ENCODE measurements at places on chromosomes 11 and 22.

DNA sequence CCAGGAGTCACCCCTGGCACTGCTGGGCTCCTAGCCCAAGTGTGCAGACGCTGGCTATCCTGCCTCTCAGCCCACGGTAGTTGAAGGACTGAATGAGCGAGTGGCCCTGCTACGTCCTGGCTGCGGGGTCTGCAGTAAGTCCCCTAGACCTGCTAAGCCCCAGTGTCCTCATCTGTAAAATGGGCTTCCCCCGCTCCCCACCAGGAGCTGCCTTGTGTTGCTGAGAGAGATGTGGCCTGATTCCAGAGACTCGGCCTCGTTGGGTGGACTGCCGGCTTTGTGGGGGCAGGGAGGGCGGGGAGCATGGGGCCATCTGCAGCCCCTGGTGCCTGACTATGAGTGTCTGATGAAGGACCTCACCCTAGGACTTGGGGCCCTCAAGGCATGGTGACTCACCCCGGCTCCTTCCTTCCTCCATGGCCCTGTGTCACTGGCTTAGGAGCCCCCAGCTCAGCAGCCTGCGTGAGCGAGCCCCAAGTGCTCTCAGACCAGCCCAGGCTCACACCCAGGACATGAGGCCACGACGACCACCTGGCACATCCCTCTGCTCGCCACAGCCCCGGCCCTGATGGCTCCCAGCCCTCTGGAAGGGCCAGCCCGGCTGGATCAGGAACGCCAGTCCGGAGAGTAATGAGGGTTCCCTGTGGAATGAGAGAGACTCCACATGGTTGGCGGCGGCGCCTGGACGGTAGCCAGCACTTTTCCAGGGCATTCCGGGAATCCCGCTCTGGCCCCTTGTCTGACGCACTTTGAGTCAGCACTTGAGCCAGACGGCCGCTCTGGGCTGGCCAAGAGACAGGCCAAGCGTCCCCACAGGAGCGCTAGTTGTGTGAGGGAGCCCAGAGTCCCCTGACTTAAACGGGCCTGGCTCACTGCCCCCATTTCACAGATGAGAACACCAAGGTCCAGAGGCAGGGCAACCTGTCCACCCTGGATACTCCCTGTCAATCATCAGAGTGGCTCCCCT, 50.5 kb upstream of the SHISAL1 start:
- no peak for DNase-seq

DNA sequence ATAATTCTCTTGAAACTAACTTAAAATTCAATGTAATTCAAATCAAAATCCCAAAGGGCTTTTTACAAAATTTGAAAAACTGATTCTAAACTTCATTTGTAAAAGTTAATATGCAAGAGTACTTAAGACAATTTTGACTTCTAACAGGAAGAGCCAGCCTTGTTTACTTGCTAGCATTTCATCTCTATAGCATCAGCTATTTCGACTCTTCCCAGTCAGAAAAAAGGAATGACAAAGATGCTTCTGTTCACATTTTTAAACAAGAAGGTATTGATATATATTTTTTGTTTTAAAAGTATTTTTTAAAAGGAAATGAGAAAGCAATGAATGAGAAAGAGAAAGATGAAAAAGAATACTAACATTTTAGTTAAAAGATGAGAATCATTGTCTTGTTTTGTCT, 16.4 kb downstream of the SLN start:
- DNase-seq = no peak

- no peak for DNase-seq
Measured at GRCh38 chr11:61121917-61122316, 19.6 kb downstream of the CD5 start.

DNA sequence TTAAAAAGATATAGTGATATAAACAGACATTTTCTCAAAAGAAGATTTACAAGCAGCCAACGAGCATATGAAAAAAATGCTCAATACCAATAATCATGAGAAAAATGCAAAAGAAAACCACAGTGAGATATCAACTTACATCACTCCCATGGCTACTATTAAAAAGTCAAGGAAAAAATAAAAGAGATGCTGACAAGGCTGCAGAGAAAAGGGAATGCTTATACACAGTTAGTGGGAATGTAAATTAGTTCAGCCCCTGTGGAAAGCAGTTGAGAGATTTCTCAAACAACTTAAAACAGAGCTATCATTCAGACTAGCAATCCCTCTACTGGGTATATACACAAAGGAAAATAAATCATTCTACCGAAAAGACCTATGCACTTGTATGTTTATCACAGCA, 97.1 kb upstream of the CARD18 start:
- no peak for DNase-seq

DNA sequence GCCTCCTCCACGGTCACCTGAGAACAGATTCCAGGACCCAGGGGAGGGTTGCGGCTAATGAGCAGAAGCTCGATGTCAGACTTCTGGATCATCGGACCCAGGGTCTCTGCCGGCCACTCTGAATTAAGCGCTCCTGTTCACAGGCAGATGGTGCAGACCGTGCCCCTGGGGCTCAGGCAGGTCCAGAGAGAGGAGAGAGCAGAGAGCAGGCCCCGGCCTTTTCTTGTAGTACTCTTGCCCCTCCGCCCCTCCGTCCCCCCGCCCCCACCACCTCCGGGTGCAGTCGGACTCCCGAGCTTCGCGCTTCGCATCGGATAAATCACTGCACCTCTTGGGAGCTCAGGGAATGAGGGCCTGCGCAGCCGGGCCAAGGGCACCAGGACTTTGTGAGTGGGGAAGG, 50.3 kb downstream of the RPS6KA4 start:
- no peak for DNase-seq

GRCh38 chr11:128039140-128040021, 548.0 kb downstream of the ETS1 start:
- peak; percentile 5 for DNase-seq

DNA sequence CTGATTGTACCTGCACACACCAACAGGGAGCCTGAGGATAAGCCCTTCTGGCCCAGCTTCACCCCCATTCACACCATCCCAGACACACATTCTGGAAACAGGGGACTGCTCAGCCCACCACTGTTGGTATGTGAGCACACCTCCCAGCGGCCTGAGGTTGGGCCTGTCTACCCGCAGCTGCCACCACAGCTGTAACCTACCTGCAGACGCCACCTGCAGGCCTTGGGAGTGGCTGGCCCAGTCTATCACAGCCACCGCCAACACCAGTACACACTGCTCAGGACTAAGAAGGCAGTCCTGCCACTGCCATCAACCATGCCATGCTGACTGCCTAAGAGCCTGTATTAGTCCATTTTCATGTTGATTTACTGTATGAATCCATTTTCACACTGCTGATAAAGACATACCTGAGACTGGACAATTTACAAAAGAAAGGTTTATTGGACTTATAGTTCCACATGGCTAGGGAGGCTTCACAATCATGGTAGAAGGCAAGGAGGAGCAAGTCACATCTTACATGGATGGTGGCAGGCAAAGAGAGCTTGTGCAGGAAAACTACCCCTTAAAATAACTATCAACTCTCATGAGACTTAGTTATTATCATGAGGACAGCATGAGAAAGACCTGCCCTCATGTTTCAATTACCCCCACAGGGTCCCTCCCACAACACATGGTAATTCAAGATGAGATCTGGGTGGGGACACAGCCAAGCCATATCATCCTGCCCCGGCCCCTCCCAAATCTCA, 30.6 kb downstream of the RSF1 start:
- no peak for DNase-seq

DNA sequence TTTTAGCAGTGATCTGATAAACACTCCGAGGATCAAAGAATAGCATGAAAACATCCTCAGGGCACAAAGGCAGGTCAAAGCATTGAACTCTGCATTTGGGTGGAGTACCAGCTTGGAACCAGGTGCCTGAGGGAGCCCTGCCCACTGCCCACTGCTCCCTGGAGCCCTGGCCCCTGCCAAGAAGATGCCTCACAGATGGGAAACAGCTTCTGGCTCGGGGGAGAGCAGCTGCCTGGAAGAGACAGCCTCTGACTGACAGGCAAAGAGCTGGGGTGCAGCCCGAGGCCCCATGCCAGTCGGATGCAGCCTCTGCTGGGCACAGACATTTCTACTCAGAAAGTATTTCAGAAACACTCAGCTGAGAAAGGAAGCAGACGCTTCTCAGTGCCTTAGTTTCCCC, 13.2 kb downstream of the LMO1 start:
- DNase-seq = no peak

DNA sequence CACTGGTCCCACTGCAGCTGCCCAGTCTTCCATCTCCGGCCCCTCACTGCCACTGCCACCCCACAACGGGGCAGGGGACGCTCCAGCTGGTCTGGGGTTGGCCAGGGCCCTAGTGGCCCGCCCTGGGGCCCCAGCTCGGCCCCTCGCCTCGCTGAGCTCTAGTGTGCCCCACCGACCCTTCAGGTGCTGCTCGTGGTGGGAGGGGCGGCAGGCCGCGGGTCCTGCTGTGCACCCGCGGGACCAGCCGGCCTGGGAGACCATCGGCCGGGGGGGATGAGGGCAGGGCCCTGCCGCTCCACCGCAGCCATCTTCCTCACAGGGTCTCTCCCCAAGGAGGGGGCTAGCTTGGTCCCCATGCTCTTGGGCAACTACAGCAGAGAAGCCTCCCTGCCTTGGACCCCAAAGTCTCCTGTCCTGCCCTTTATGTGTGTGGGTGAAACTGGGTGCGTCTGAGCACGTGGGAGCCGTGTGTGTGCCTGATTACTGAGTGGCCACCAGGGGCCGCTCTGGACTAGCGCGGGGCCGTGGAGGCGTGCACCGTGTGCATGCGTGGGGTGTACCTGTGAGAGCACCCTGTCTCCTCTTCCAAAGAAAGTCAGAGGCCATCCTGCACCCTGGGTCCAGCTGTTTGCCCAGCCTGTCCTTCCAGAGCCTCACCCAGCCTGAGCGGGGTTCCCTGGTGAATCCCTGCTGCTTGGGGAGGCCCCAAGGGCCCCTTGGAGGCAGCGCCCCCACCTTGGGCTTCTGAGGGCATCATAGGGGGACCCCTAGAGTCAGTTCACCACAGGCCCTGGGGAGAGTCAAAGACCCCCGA, 6.0 kb upstream of the ACR start:
- no peak for DNase-seq

GRCh38 chr11:1121331-1121812, 36.4 kb upstream of the MUC5AC start:
- no peak for DNase-seq

DNA sequence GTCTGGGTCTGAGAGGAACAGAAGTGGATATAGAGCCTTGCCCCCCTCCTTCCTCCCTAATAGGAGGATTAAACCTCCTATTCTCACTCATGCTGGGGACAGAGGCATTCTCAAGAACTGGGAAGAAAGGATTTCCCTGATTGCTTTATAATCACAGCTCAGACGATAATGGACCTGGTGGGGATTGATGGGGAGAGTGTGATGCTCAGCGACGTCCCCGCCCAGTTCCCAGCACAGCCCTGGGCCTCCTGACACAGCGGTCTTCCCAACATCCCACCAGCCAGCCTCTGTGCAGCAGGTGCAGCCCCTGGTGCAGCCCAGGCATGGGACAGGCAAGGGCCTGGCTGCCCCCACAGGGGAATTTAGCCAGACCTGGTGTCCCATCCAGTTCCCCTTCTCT, 28.4 kb downstream of the TRIM29 start:
- DNase-seq = no peak

- no peak for DNase-seq
Measured at GRCh38 chr11:75812542-75813040, 2.4 kb upstream of the UVRAG start.

DNA sequence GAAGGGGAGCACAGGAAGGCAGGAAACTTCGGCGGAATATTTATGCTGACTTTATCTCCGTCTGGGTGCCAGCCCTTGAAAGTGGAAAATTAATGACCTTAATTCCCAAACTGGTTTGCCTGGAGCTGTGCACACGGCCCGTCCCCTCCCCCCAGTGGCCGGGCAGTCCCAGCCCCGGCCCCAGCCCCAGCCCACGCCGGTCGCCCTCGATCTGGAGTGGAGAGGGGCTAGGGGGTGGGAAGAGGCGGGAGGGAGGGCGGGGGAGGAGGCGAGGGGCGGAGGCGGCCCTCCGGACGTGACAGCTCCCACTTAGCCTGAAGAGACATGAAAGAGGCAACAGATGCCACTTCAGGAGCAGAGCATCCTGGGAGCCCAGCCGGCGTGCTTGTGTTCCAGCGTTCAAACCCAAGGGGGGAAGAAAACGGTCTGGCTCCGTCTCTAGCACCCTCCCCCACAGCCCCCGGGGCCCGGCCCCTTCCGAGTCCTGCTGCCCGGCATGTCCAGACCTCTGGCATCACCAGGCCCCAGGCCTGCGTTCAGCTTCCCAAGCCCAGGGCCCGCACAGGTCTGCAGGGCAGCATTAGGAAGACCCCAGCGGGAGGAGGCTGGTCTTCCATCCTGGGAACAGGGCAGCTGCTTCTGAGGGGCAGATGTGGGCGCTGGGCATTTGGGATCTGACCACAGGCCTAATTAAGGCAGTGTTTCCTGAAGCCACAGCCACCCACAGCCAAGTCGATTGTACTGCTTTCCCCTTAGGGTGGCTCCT, 20.0 kb upstream of the LMO1 start:
- no peak for DNase-seq

DNA sequence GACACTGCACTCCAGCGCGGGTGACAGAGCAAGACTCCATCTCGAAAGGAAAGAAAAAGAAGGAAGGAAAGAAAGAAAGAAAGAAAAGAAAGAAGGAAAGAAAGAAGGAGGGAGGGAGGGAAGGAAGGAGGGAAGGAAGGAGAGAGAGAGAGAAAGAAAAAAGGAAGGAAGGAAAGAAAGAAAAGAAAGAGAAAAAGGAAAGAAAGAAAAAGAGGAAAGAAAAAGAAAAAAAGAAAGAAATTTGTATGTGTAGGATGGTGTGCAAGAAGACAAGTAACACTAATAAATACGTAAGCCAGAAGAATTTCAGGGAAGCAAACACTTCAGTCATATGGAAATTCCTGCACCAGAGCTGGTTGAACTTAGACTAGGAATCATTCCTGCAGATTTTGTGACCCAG, 618 bp downstream of the OR8D1 start:
- DNase-seq = no peak

DNA sequence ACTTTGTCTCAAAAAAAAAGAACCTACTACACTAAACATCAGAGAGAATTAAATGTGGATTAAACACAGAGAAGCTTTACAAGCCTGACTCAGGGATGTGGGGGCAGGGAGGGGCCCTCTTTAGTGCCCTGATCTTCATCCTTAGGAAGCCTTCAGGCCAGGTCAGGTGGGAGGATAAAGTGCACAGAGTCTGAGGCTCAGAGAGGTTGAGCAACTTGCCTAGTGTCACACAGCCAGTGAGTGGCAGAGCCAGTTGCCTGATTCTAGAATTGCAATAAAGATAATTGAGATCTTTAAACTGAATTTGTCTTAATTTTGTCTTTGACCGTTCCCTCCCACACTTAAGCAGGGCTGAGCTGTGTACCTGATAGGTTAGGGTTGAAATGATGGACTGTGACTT, 7.2 kb downstream of the SEC14L6 start:
- DNase-seq = no peak

DNA sequence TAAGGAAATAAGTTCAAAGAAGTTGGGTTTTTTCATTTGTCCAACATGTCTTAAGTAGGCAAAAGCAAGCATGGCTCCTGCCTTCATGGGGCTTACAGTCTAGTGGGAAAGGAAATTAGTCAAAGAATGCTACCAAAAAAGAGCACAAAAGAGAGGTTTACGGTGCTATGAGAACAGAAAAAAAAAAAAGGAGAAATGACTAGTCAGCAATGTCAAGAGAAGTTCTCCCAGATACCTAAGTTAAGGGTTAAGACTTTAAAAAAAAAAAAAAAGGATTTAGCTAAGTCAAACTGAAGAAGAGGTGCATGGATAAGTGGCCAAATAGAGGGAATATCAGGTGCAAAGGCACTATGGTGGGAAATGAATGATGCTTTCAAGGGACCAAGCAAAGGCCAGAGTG, 29.3 kb downstream of the SERGEF start:
- no peak for DNase-seq
